GOT3 (cell line): ENCODE measurements at places on chromosomes 3 and 15.

DNA sequence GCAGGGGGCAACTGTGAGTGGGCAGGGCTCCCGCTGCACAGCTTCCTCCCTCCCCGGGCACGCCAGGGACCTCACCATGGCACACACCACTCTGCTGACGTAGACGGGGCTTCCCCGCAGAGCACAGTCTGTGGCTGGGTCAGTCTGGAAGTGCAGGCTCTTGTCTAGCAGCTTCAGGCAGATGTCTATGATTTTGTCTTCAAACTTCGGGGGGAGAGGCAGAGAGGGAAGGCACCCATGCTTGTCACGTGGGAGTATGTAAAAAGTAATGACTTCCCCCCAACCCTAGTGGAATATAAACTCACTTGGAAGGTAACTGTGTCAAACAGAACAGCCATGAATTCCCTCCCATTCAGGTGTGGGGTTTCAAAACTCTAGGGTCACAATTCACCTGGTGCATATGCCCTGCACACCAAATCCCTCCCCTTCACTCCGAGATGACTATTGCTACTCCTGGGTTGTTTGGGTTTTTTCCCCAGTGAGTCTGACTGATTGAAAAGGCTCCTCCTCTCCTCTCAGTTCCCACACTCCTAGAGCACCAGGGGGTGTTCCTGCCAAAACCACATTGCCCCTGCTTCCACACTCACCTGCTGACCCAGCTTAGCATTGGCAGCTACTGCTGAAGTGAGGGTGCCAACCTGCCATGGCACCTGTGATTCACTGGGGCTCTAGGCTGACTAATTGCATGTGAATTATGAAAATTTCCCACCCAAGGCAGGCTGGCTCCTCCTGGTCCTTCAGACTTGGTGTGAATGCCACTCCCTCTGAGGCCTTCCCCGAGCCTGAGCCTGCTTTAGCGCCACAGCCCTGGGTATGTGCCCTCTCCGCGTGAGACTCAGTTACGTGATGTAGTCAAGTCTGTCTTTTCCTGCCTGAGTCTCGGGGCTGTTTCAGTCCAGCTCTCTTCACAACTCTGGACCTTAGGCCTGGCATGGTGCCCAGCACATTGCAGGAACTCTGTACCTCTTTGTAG lies 13.0 kb downstream of the TGM5 start:
- DNase-seq = no peak

DNA sequence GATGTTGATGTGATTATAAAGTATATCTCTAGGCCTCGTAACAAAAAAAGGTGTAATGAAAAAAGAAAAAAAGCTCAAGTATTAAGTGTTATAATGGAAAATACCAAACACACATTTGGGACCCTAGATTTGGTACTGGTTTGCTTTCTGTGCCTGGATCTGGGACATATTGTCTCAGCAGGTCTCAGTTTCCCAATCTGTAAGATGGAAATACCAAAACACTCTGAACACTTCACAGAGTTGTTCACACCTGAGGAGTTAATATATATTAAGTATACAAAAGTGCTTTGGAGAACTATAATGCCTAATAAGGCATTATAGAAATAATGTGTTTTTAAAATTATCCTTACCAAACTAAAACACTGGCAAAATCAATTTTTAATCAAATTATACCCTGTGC lies 60.0 kb downstream of the CLASP2 start:
- no peak for DNase-seq

GRCh38 chr3:17742102-17742879 lies at the start of gene TBC1D5:
Gene TBC1D5, minus strand, starts transcription at chr3:17742631. Its CDS starts 234,061 bp downstream, at chr3:17508570.
- DNase-seq = peak; percentile 93

DNA sequence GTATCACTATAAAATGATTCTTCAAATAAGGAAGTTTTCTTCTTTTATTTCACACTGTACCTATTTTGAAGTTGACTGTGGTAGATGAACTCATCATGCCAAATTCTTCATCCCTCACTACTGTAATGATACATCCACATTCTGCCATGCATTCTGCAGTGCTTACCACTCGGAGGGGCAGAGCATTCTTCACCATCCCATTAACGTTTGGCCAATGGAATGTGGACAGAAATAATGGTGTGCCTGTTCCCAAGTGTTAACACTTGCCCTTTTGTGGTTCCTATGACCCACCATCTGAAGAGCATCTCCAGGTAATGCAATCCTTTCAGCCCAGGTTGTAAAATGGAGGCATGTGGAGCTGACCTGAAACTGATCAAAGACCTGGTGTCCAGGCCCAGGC lies 18.6 kb downstream of the GOLIM4 start:
- no peak for DNase-seq

DNA sequence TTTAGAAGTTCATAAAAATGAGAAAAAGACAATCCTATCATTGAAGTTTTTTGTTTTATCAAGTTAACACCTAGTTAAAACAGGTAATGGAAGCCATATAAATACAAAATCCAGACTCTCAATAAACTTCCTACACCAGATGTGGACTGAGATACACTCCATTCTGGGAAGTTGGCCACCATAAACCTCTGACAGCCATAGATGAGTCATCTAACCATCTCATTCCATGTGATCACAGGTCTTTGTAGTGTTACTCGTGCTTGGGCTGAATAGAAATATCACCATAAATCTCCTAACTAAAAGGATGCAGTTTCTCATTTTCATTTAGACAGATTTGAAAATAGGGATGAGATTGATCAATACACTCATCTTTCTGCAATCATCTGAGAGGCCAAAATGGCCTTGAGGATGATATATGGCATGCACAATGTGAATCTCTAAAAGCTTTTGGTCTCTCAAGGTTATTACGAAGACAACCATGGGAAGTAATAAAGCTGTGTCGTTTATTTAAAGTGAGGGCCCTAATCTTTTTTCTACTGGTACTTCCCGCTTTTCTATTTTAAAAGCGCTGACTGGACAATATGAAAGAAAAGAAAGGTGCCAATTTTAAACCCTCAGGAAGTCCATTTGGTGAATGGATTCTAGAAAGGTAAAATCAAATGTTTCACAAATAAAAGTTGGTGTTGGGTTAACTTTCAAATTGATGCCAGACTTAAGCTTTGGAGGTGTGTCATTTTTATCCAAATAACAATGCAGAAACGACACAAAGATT lies 155.5 kb downstream of the POLR2M start:
- DNase-seq = no peak

DNA sequence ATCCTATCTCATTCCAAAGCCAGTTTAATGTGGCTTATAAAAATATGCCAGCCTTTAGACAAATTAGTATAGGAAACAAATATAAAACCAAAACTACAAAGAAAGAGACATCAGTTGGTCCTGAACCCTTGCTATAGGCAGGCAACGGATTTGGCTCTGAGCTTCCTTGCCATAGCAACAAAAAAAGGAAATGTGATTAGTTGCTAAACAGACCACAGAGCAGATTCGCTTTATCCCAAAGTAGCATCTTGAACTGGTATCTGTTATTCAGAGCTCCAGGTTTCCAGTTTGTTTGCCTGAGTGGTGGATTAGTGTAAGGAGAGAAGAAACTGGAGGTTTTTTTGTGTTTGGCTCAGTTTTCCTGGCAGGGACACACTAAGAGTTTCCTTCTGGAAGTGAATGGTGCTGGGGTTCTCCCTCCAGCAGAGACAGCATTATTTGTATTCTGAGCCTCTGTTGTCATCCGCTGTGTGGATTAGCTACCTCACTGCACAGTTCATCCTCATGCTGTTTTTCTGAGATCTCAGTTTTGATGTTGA lies 44.1 kb downstream of the CHST2 start:
- no peak for DNase-seq
